ENCODE measurements at places on chromosomes 2 and 18.

DNA sequence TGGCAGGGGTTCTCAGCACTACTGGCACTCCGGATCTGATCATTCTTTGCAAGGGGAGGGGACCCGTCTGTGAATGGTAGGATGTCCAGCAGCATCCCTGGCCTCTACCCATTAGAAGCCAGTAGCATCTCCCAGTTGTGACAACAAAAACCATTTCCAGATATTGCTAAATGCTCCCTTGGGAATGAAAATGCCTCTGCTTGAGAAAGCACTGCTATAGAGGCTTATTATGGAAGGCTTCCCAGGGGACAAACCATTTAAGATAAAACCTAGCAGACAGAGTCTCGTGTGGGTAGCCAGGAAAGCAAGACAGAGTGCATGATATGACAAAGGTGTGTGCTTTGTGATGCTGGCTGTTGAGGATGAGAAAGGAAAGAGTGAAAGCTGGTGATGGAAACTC lies 273.7 kb downstream of the TMX3 start:
- no peak for DNase-seq

GRCh38 chr2:96145036-96145847 lies at the start of gene DUSP2:
TSS of gene DUSP2 (minus strand) at chr2:96145440. CDS start at chr2:96145354, 86 bp downstream.
- DNase-seq: peak; percentile 77

DNA sequence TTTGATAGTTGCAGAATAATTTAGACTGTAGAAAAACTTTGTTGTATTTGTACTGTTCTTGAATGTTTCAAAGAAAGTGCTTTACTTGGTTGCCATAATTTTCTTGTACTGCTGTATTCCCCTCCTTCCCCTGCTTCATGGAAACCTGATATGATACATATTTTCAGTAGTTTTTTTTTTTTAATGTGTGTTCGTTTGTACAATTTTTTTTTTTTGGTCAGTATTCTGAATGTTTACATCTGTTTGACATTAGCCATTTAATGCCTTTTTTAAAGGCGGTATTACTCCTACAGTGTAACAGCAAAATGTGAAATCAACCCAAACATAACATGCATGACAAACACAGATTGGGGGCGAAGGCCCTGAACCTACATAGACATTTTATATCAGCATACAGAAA lies 172.3 kb downstream of the ASXL3 start:
- DNase-seq: no peak

DNA sequence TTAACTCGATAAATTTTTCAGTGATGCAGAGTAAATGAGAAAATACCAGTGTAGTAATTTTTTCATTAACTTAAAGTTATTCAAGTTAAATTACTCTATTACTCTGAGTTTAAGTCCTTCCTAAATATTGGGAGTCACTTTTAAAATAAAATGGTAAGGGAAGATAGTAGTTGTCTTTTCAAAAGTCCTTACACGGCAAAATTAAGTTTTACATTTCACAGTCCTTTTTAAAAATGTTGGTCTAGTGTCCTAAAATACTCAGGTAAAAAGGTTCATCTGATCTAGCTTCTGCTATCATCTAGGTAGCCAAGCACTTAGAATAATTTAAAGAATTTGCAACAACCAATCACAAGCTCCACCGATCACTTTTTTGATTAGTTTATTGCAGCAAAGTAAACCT lies 146.9 kb downstream of the MEMO1 start:
- no peak for DNase-seq

GRCh38 chr18:45836242-45837205 lies 11.0 kb downstream of the SIGLEC15 start:
- peak; percentile 53 for DNase-seq

- no peak for DNase-seq
These were observed 139.5 kb upstream of the LRP1B start for GRCh38 chr2:142270291-142270690.

DNA sequence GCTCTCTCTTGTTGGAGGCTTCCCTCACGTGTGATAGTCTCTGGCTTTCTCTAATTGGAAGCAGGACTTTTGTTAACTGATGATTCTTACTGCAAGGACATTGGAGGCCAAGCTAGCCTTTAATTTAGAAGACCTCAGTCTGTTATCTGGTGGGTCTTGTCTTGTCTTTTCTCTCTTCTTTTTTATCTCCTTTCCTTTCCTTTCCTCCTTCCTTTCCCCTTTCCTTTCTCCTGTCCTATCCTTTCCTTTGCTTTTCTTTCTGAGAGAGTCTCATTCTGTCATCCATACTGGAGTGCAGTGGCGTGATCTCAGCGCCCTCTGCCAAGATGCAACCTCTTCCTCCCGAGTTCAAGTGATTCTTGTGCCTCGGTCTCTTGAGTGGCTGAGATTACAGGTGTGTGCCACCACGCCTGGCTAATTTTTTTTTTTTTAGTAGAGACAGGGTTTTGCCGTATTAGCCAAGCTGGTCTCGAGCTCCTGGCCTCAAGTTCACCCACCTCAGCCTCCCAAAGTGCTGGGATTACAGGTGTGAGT lies 18.1 kb downstream of the CCNYL1 start:
- DNase-seq: no peak

DNA sequence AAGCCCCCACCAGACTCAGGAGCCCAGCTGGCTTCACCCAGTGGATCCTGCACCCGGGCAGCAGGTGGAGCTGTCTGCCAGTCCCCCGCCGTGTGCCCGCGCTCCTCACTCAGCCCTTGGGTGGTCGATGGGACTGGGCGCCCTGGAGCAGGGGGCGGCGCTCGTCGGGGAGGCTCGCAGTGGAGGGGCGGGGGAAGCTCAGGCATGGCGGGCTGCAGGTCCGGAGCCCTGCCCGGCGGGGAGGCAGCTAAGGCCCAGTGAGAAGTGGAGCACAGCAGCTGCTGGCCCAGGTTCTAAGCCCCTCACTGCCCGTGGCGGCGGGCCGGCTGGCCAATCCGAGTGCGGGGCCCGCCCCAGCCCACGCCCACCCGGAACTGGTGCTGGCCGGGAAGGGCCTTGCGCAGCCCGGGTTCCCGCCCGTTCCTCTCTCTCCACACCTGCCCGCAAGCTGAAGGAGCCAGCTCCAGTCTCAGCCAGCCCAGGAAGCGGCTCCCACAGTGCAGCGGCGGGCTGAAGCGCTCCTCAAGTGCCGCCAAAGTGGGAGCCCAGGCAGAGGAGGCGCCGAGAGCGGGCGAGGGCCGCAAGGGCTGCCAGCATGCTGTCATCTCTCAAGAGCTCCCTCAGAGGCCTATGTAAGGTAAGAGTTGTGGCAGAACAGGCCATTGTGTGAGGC lies 1307.8 kb upstream of the TMEFF2 start:
- peak; percentile 90 for DNase-seq
